ENCODE measurements at places on chromosomes 7 and 10.

- DNase-seq, result no peak
Measured at GRCh38 chr10:93124580-93125318, 51.1 kb downstream of the CYP26A1 start.

DNA sequence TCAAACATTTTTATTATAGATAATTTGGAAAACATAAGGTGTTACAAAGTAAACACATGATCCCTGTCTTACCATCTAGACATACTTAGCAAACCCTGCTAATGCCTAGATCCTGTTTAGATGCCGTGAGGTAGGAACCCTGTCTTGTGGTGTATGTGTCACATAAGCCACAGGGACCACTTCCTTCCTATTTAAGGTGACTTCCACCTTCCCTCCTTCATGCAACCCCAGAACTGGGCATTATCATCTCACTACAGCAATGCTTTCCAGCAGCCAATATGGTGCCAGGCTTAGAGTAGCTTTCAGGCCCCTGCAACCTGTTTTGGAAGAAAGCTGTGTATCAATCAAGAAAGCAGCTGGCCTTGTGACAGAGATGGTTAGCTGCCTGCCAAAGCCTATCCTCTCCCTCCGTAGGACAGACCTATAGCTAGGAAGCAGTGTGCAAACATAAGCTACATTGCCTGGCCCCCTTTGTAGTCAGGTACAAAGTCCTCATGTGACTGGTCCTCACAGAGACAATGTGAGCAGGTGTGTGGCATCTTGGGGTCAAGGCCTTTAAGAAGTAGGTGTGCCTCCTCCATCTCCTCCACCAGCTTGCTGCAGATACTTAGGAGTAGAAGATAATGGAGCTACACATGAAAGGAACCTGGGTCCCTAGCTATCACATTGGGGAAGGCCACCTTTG is 146.8 kb downstream of the SPAG6 start:
- no peak for DNase-seq

DNA sequence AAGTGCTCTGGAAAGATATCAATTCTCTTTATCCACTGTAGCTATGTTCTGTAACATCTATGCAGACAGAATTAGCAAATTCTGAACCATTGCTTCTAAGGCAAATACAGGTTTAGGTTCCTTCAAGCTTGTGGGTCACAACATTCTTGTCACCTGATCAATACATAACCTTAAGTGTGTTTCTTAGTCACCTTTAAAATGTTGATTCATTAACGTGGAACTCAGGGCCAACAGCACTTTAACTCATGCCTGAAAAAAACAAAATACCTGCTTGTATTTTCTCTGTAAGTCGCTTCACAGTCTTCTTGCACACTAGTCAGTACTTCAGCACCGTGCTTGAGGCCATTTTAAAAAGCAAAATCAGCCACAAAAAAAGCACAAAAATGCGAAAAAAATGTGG is 35.2 kb upstream of the TRIL start:
- DNase-seq, result no peak

DNA sequence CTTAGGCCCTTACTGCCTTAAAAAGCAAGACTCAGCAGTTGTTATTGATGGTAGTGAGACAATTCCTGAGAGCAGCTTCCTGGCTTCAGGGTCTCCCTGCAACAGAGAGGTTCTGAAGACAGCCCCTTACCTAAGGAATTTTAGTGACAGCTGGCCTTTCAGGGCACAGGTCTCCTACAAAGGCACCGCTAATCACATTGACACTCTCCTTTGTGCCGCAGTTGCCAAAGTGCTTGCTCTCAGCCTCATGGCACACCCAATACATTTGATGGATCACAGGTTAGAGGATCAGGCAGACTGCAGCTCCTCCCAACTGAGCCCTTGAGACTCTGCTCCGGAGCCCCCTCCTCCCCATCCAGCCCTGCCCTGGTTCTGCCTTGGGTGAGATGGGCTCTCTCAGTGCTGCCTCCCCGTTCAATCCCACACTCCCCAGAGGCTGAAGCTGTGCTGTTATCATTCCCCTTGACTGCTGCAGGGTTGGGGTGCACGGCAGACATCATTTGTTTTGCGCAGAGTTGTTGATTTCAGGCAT is 198.2 kb downstream of the EMX2 start:
- no peak for DNase-seq

DNA sequence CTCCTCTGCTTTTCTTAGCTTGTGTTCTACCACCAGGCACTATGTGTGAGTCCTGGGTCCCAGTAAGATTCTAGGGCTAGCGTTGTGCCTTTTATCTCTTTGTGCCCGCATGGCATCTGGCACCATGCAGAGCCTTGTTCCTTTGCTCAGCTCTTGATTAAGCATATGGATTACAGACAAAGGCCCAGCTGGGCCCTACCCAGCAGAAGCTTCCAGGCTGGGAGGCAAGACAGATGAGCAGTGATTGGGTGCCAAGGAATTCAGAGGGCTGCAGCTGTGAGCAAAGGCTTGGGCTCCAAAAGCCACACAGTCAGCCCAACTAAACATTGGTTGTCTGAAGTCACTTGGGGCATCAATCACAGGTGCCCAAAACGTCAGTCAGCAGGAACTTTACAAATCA is 2.0 kb downstream of the ACSM6 start:
- DNase-seq, result no peak

DNA sequence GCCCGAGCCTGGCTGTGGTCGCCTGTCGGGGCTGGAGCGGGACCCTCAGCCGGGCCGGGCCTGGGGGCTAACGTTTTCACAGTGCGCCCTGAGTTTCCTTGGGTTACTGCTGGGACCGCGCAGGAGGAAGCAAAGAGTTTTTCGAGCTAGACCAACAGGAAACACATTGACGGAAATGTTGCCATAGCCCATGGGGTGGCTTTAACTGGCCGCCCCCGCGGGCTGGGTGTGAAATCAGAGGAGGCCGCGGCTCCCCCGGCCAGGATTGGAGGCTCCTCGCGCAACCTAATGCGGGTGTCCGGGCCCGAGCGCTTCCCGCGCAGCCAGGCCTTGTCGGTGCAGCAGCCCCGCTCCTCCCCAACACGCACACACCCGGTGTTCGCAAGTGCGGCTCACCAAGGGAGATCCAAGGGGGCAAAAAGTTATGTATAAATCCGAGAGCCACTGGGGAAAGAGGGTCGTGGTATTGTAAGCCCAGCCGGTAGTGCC is 1.9 kb downstream of the HHEX start:
- DNase-seq, result no peak

GRCh38 chr7:4684846-4685245 is 2.8 kb downstream of the FOXK1 start:
- DNase-seq, result no peak

DNA sequence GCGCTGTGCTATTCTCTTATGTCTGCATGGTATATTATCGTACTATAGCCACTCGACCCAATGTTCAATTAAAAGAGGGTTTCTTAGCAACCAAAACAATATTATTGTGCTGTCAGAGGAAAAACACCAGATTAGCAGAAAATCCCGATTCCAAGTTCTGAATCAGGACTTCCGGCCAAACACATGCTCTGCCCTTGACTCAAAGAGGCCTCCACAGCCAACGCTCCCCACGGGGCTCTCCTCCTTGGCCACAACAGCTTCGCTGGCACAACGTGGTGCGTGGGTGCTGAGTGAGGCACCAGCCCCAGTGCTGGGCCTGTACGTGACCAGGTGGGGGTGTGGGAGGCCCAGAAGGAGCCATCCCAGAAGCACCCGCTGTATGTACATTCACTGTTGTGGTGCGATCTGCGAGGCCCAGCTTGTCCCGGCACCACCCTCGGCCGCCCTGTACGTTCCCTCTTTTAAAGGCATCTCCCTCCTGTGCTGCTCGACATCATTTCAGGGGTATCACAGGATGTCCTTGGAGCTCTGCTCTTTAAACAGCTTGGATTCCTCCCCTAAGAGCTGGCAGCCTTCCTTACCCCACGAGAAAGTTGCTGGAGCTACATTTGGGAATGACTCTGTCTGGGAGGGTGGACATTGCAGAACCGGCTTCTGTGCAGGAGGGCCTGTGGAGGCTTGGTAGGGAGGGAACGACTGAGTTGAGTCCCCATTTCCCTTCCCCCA is 736.2 kb downstream of the PARD3 start:
- DNase-seq, result no peak

DNA sequence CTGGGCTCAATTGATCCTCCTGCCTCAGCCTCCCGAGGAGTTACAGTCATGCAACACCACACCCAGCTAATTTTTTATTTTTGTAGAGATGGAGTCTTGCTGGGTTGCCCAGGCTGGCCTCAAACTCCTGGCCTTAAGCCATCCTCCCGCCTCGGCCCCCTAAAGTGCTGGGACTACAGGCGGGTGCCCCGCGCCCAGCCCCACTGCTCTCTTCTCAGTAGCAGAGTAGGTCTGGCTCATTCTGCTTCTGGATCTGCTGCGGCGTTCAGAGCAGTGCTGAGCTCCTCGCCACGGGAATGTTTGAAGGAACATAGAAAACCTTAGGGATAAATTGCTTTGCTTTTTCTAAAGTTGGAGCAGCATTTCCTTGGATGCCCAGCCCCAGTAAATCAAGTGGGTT is 27.4 kb downstream of the WIPI2 start:
- no peak for DNase-seq

Data from H54 (cell line).